ENCODE measurements at places on chromosomes 16 and 17.

DNA sequence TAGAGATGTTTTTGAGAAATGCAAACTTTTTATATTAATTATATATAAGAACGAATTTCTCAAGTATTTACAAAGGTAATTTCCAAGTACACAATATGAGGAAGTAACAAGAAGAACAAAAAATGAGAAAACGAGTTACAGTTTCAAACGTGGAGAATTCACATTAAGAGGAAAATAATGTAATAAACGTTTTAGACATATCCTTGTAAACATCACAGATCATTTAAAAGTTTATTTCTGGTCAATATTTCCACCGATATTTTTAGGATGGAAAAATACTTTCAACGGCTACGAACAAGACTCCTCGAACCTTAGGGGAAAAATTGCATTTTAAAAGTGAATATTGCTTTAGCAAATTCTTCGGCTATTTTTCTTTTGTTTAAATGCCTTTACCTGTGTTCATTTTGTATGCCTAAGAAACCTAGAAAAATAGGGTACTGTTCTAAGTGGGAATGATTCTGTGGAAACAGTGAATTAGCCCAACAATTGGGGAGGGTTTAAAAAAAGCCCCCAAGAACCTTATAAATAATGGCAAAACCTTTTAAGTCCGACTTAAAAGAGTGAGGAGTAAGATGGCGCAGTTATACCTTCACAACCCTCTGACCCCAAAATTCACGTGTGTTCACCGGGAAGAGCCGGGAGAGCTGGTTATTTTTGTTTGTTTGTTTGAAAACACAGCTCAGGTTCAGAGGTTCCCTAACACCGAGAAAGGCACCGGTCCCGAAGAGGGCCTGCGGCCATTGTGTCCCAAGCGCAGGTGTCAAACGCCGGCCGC is 3.3 kb downstream of the HNF1B start:
- DNase-seq = no peak

DNA sequence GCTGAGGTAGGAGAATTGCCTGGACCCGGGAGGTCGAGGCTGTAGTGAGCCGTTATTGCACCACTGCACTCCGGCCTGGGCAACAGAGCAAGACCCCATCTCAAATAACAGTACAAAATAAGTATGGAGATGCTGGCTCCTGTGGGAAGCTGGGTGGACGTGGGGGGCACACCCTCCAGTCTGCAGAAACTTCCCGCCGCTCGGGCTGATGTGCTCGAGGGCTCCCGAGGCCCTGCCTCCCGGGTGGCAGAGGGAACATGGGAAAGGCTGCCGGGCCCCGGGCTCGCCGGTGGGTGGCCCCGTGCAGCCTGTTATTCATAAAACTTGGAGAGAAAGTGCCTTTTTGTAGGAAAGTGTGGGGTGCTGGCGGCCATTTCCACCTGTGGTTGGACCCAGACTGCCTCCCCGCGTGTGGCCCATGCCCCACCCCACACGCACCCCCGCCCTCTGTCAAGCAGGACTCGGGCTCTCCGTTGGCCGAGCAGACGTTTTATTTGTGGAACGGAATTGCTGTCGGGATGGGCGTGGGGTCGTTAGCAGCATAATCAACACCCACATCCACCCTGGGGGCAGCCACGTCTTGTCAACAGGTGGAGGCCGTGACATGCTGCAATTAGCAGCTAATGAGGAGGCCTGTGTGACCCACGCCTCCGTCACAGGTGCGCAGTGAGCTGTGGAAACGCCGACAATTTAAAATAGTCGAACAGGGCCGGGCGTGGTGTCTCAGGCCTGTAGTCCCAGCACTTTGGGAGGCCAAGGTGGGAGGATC is 7.4 kb upstream of the CIAO3 start:
- no peak for DNase-seq

GRCh38 chr16:49362230-49362629 is 11.4 kb upstream of the C16orf78 start:
- no peak for DNase-seq

- no peak for DNase-seq
These were observed 21.1 kb downstream of the KCTD19 start for GRCh38 chr16:67305216-67306071.

- DNase-seq = no peak
These were observed 789 bp downstream of the CSNK1D start for GRCh38 chr17:82272495-82273326.

- no peak for DNase-seq
These were observed 36.6 kb upstream of the CHMP6 start for GRCh38 chr17:80955078-80955477.

- DNase-seq = no peak
These were observed 80.3 kb downstream of the TNRC6C start for GRCh38 chr17:78038748-78039288.

DNA sequence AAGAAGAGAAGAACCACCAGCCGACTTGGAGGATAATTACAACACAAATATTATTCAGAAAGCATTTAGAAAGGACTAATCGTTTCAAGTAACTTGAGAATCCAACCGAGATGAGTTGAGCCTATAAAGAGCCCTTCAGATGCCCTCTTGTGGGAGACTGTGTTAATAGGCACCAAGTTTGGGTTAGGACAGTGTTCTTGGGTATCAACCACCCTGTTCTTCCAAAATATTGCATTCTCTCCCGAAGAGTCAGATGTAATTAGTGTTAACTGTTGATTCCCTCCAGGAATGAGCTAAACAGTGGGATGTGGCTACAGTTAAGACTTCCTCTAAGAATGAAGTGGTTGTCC is 87.8 kb upstream of the NOL11 start:
- no peak for DNase-seq

DNA sequence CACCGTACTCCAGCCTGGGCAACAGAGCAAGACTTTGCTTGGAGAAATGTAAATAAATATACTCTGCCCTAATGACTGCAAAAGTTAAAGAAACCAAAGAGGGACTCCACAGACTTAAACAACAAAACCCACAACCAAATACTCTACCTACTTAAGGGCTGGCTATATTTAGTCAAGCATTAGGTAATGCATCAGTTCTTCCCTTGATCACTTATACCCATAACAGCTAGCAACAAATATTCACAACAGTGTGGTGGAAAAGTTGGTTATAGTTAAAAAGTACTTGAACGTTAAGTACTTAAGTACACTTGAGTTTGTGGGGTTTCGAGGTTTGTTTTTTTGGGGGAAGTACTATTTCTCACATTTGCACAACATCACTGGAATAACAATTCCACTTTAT is 5.4 kb upstream of the HEXIM2 start:
- DNase-seq = no peak

- no peak for DNase-seq
These were observed 17.3 kb upstream of the MYO1D start for GRCh38 chr17:32894245-32894644.

DNA sequence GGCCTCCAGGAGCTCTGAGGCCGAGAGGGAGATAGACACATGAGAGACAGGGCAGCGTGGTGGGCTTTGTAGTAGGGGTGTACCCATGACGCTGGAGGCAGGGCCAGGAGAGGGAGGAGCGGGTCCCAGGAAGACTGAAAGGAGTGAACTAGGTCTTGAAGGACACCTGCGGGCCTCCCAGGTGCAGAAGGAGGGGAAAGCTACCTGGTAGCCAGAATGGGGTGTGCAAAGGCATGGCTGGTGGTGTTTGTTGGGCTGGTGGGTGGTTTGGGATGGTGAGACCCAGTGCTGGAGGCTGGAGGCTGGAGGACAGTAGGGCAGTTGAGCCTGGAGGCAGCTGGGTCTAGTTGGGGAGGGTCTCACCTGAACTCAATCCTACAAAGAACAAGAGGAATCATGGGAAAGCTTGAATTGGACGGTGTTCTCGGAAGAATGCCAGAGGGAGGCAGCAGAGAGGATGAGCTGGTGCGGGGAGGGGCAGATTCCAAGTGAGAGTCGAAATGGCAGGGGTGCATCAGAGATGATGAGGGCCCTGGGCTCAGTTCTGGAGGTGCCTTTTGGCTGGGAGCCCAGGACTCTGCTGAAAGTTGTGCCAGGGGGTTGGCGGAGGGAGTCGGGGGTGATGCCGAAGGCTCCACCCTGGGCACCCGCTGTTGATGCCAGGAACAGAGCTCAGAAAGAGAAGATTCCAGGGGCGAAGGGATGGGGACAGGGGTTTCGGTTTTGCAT is 21.2 kb downstream of the C1QTNF1 start:
- no peak for DNase-seq

Data from neuronal stem cell (in vitro differentiated cells).